Mesothelial cell of epicardium (in vitro differentiated cells): ENCODE measurements at places on chromosomes 3 and 15.

DNA sequence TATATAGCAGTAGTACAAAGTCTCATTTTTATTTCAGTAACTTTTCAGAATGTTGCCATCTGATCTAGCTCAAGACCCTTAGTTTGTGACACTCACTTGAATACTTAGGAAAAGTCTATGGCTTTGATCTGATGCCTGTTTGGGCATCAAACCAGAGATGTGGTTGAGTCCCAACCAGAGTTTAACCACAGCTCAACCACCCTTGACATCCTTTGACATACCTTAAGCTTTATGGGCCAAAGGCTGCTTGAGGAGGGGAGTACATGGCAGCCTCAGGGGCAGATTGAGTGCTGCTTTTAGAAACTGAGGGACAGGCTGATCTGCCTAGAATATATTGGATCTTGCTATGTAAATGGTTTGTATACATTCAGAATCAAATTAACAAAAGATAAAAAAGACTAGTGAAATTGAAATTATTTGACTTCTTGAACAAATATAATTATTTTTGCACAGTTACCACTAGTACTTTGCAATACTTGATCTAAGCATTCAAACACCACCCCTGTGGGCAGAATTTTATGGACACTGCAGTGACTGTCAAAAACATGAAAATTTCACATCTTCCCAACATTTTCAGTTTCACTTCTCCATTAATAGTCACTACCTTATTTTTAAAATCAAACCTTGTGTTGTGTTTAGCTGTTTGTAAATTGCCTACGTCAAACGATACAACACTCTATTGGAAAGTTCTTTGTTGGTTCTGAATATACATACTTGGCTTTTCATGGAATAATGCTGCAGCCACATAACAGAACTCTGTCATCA lies 199.8 kb downstream of the UBE2E2 start:
- no peak for DNase-seq

- no peak for DNase-seq
These were observed 38.6 kb upstream of the TTC14 start for GRCh38 chr3:180563406-180563805.

- no peak for DNase-seq
These were observed 4.0 kb upstream of the POPDC2 start for GRCh38 chr3:119664370-119664769.

- no peak for DNase-seq
These were observed 583.6 kb downstream of the AGBL1 start for GRCh38 chr15:86663304-86663703.

DNA sequence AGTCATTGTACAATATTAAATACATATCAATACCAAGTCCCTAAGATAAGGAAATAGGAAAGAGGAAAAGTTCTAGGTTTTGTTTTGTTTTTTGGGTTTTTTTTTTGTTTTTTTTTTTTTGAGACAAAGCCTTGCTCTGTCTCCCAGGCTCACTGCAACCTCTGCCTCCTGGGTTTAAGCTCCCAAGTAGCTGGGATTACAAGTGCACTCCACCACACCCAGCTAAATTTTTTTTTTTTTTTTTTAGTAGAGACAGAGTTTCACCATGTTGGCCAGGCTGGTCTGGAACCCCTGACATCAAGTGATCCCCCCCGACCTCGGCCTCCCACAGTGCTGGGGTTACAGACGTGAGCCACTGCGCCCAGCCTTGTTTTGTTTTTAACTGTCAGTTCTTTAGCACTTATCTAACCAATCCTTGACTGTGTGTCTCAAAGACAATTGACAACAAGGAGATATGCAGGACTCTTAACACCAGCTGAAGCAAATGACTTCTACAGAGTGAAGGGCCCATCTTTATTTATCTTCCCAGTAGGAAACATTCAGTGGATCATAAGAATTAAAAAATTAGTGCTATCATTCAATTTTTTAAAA lies 100.0 kb upstream of the RAP2B start:
- DNase-seq = no peak
